NCI-H2029 treated with DMSO at 0.1 percent for 48 hours (cell line): ENCODE measurements at places on chromosomes 4 and X.

- DNase-seq, result no peak
Observed at GRCh38 chr4:89334830-89335229, 27.2 kb upstream of the GPRIN3 start.

DNA sequence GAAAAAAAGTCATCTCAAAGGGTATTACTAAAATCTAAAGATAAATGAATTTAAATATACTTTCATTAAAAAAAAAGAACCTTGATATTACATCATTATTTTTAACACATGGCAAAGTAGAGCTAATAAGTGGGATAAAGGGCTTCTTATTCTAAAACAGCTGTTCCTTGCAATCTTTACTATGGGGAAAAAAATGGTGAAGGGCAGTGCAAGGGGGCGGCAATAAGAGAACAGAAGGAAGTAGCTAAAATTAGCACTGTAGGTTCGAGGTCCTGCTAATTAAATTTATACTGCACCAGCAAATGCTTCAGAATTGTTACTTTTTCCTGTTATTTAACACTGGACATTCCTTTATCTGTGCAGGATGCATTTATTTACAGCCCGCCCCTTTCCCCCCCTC is 89.4 kb upstream of the HPF1 start:
- DNase-seq, result no peak

DNA sequence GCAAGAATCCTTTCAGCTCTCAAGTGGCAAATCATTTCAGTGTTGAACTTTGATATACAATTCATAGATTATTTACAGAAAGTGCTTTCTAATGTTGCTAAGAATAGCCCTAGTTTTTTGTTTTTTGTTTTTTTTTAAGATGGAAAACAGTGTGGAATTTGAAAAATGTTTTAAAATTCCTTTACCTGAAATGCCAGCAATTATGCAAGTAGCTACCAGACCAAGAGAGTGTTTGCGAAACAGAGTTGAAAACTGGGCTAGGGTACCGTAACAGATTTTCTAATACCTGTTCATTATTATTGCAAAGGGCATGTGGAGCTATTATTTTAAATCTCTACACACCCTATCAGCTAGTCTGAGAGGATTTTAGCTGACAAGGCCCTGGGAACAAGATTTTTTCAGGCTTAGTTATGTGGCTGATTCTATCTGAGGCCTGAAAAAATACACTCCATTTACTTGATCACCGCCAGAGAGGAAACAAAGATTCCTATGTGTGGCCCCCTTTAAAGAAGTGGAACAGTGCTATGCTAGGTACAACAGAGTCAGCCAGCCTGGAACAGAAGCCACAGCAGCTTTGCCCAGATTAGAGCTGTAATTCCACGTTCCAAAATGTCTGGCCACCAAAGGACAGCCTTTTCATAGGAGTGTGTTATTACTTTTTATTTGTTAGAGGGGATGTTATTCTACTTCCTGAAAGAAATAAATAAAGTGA is 46.9 kb upstream of the SLC39A8 start:
- no peak for DNase-seq

DNA sequence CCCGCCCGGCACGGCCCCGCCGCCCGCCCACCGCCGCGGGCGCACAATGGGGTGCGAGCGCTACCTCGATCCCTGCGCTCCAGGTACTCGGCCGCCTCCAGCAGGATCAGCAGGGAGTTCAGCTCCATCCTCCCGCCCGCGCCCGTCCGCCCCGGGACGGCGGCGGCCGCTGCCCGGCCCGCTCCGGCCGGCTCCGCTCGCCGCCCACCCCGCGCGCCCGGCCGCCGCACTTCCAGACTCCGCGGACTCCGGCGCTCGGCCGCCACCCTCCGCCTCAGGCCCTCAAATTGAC is at the start of gene MXD4:
Gene MXD4, minus strand, starts transcription at position 257 of the 292 bp plus-strand sequence. Its CDS starts 129 bp downstream, at position 128.
- no peak for DNase-seq

GRCh38 chrX:71504346-71504745 is 28.6 kb upstream of the OGT start:
- no peak for DNase-seq
